ENCODE measurements at places on chromosomes 16 and 17. TPM values are rescaled to one million over a fixed set of nuclear protein-coding genes. Genes with fewer than 3 reads are reported as not detected.

BAHCC1 gene
- 26.3 TPM for total RNA-seq

GNGT2 gene
- total RNA-seq, result 0.94 TPM

MYH1 gene
- not detected for total RNA-seq

KRTAP4-6 gene
- total RNA-seq, result not detected

ACSM2A gene
- total RNA-seq, result not detected

SOST gene
- not detected for total RNA-seq

ZNF207 gene
- total RNA-seq, result 151 TPM

PPP1R27 gene
- not detected for total RNA-seq

NOD2 gene
- total RNA-seq, result 1.2 TPM

ZDHHC1 gene
- total RNA-seq, result 7.9 TPM

TNFRSF13B gene
- 1.1 TPM for total RNA-seq

TMEM235 gene
- not detected for total RNA-seq

ZFPM1 gene
- 6.6 TPM for total RNA-seq

ST6GALNAC2 gene
- total RNA-seq, result 3.8 TPM

TIMP2 gene
- 86.1 TPM for total RNA-seq

ZNF385C gene
- 0.32 TPM for total RNA-seq

OTOP2 gene
- total RNA-seq, result 5.7 TPM

LHX1 gene
- not detected for total RNA-seq

RNF40 gene
- total RNA-seq, result 117 TPM

PLA2G10 gene
- 33.0 TPM for total RNA-seq

SEPTIN12 gene
- total RNA-seq, result not detected

SOX15 gene
- total RNA-seq, result 1.0 TPM

TTYH2 gene
- 0.86 TPM for total RNA-seq

TEX19 gene
- not detected for total RNA-seq

ARL5C gene
- total RNA-seq, result not detected

Measured in colonic mucosa (tissue), 4 donors.